H54 (cell line): ENCODE measurements at places on chromosomes 1 and 21.

GRCh38 chr1:43619996-43620920 lies 29.7 kb upstream of the KDM4A start:
- no peak for DNase-seq

GRCh38 chr21:44924606-44925377 lies 4.1 kb upstream of the ITGB2 start:
- DNase-seq: no peak

- DNase-seq: peak; percentile 79
Measured at GRCh38 chr1:56578963-56579875, at the start of gene PLPP3. PLPP3 (minus strand) TSS chr1:56579563; CDS start chr1:56579016, 547 bp downstream.

GRCh38 chr1:225660544-225660946 lies 7.6 kb upstream of the ENAH start:
- DNase-seq: no peak

DNA sequence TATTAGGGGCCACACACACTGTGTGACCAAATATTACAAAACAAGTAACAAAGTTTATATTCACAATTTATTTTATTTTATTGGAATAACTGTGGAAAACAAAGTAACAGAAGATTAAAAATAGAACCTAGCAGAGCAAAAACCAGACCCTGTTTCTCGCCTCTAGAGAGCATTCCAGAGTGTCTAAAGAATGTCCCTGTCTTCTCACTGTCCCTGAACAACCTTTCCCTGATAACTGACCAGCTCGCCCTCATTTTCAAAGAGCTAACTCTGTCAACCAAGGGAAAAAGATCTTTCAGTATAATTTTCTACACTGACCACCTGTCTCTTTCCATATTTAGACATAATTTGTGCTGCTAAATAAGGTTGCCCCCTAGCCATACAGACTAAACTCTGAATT lies 646.9 kb downstream of the USP25 start:
- DNase-seq: no peak

- DNase-seq: no peak
Measured at GRCh38 chr1:184510110-184510509, 123.3 kb downstream of the C1orf21 start.

DNA sequence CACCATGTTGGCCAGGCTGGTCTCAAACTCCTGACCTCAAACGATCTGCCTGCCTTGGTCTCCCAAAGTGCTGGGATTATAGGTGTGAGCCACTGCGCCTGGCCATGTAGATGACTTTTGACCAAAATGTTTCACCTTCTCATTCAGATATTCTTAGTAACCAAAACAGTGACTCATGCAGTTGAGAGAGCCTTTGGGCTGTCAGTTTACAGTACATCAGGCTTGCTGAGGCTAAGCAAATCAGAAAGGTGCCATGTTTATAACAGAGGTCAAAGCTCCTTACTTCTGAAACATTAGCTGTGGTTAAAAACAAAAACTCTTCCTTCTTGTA lies 21.0 kb downstream of the CNIH4 start:
- peak; percentile 39 for DNase-seq

DNA sequence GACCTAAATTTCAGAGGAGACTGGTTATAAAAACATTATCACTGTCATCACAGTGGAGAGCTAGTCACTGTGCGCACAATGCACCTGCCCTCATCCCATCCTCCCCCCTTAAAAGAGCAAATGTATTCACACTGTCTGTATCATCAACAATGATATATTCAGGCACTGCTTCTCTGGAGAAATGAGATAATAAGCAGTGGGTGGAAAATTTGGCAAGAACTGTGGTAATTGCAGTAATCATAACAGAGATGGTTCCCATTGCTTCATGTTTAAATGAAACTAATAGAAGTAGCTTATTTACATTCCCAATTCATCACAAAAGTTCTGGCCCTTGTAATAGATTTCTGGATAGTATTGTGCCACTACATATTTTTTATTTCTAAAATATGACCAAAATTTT lies 867.4 kb upstream of the ADGRL2 start:
- DNase-seq: no peak

DNA sequence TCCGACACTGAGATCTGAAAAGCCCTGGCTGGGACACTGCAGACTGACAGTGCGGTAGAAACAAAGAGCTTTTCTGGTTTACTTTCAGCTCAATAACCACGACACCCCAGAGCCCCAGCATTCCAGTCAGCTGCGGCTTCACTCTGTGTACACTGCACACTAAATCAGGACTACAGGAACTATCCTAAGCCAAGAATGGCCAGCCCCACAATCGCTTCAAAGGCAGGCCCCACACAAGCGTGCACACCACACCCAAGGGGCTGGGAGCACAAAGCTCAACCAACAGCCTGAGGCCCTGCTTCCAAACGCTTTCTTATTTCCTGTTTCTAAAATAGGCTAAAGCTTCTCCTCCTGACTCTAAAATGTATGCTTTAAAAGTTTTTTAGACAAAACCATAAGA lies 28.4 kb downstream of the URB1 start:
- DNase-seq: no peak

- no peak for DNase-seq
Measured at GRCh38 chr1:245026247-245026646, 128.5 kb upstream of the KIF26B start.

GRCh38 chr1:182962554-182963115 lies 9.7 kb upstream of the SHCBP1L start:
- DNase-seq: peak; percentile 57

DNA sequence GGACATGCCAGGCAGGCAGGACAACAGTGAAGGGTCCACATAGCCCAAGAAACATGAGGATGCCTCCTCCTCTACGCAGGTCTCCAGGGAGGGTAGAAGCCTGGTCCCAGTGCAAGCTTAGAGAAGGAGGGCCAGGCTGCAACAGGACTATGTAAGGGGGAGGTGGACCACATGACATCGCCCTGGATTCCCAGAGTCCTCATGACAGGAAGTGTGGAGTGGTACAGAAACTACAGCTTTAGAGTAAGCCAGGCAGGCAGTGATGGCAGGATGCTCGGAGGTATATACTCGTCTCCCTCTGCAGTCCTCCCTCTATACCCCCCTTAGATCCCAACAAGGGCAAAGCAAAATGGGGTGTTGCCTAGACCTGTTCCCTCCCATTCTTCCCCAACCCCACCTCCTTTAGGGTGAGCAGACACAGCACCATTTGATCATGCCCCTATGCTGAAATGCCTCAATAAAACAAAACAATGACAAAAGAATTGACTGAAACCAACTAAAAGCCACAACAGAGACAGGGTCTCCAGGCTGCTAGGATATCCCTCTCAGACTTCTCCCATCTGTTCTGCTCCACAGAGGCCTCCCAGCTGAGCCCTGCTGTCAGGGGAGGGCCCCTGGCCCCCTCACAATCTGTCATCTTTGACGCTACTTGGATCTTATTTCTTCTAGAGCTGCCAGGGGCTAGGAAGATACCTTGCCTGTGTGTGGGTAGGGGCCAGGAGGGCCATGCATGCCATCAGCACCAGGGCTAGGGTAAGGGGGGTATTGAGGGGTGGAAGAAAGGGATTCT lies 13.1 kb downstream of the FAM78B start:
- no peak for DNase-seq

GRCh38 chr21:41865002-41865777 lies 14.0 kb downstream of the PRDM15 start:
- no peak for DNase-seq

GRCh38 chr1:204520834-204521709 lies 4.9 kb downstream of the MDM4 start:
- DNase-seq: peak; percentile 35

DNA sequence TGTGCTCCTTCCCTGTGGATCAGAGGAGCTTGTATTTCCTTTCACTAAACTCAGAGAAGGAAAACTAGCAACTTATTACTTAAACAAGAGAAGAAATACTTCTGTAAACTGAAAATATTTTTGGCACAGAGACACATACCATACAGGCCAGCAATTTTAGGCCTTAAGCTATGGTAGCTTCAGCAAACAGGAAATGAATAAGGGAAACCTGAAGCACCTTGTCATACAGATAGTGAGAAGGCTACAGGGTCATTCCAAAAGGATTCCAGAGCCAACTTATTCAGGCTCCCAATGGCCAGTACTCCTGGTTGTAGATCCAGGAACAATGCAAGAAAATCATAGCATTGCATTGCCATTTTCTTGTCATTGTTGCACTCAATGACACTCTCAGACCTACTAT lies 9.1 kb upstream of the KYAT3 start:
- no peak for DNase-seq

DNA sequence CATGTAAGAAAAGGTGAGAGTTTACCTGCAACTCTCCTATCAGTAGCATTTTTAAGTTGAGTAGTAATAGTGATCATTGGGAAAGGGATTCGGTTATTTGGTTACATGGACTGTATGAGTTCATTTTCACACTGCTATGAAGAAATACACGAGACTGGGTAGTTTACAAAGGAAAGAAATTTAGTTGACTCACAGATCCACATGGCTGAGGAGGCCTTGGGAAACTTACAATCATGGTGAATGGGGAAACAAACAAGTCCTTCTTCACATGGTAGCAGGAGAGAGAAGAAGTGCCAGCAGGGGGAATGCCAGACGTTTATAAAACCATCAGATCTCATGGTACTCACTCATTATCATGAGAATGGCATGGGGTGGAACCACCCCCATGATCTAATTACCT lies 59.3 kb upstream of the FBXO28 start:
- no peak for DNase-seq

GRCh38 chr1:26254404-26254803 lies 20.4 kb downstream of the CEP85 start:
- DNase-seq: no peak

DNA sequence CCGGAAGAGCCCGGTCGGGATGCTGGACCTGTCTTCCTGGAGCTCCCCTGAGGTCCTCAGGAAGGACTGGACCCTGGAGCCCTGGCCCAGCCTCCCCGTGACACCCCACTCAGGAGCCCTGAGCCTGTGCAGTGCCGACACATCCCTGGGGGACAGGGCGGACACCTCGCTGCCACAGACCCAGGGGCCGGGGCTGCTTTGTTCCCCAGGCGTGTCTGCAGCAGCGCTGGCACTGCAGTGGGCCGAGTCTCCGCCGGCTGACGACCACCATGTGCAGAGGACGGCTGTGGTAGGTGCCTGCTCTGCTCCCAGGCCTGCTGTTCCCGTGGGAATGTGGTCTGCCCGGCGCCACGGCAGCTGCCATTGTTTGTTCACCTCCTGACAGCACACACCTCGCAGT lies 42.1 kb upstream of the DIP2A start:
- DNase-seq: no peak

DNA sequence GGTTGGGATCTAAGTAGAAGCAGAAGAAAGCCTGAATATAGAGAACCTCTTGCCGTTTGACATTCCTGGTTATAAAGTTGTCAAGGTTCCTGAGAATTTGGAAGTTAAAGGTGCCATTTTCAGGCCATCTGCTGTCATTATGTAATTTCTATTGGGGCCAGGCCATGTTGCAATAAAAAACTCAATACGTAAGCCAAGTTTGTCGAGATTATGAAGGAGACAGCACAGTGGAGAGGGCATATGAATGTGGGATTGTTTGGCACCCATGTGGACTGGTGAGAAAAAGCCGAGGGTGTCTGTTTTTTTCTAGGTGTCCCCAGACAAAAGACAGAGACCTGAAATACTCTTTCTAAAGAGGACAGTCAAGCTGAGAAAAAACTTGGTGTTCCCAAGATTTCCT lies 18.8 kb upstream of the HSD3B1 start:
- no peak for DNase-seq

GRCh38 chr1:201561601-201562000 lies 22.7 kb downstream of the NAV1 start:
- DNase-seq: no peak

GRCh38 chr1:32696041-32696440 lies 6.5 kb downstream of the SYNC start:
- DNase-seq: no peak

DNA sequence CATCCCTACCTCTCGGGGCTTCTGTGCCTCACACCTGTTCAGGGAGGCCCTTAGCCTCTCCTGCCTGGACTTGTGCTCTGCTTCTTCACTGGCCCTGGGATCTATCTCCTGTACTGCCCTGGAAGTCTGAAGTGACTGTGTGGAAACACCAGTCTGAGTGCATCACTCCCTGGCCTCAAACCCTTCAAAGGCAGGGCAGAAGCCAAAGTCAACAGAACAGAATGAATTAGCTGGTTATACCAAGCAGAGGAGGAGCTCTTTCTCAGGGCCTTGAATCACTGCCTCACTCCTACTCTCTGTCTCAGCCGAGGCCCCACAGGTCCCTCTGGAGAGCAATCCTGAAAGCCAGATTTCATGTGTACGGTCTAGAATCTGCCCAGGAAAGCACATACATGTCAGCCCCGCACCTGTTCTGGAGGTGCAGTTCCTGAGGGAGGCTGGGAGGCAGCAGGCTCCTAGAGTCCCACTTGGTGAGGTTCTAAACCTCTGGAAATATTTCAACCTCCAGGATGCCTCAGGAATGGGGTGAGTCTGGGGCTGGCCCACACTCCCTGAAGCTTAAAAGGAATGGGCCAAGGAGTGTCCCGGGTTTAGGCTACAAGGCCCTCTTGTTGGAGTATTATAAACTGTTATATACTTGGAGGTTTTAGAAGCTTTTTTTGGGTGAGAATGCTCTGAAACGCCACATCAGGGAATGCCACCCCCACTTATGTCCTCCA lies 98.3 kb downstream of the ABCA4 start:
- peak; percentile 49 for DNase-seq

DNA sequence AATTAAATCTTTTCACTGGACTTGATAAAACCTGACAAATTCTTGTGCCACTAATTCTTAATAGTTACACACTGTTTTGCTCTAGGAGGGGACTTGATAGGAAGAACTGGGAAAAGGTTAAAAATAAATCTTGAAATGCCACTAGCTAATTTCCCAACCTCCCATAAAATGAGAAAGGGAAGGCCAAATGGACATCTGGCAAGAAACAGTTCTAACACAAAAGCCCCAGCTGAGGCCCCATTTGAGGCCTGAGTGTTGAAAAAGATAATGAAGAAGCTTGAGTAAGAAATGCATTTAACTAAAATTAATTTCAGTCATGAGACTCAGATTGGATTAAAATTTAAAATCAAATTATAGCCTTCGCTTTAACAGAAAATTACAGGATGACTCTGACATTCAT lies 11.2 kb upstream of the RAP1GAP start:
- DNase-seq: no peak

DNA sequence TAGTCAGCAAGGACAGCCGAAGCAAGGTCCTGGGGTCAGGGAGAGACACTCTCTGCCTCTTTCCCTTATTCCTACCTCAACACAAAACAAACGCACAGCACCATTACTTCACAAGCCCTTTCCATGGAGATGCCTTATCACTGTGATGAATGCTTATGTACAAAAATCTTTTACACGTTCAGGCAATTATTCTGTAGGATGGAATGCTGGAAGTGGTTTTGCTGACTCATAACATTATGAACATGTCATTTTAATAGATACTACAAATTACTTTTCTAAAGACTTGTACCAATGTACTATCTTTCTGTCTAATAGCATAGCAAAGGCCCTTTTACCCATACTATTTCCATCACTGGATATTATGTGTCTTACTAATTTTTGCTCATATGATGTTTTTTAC lies 98.4 kb downstream of the TTLL7 start:
- no peak for DNase-seq

GRCh38 chr1:230982696-230983095 lies 3.8 kb downstream of the ARV1 start:
- DNase-seq: no peak

GRCh38 chr1:112718691-112719418 lies 3.7 kb upstream of the PPM1J start:
- peak; percentile 81 for DNase-seq
